KBM-7 (cell line): ENCODE measurements at places on chromosomes 12 and 14.

GRCh38 chr12:117850048-117850447, 118.7 kb downstream of the KSR2 start:
- peak; percentile 34 for DNase-seq

DNA sequence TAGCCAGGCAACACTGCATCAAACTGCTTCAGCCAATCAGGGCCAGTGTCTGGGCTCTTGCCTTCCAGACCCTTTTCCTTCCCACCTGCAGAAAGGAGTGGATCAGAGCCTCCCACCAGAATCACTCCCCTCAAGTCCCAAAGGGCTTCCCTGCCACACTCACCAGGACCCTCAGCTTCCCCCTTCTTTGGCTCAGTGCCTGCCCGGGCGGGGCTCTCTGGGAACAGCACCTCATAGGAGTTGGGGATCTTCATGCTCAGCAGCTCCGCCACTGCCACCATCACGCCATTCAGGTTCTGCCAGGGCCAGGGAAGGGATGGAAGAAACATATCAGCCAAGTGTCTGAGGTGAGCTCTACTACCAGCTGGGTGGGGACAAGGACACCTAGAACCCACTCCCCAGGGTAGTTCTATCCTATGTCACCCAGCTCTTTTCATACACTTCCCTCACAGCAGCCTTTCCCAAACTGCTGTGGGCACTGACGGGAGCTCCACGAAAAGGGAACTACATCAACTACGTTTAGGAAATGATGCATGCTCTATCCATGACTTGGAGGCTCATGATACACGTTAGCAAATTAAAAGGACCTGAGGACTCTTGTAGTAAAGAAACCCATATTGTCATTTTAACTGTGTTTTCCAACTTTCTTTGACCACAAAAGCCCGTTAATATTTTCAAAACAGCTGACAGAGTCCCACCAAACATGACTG, 9.4 kb upstream of the PRKAG1 start:
- DNase-seq = no peak

GRCh38 chr14:104220215-104221070, 82.1 kb downstream of the KIF26A start:
- DNase-seq = no peak

DNA sequence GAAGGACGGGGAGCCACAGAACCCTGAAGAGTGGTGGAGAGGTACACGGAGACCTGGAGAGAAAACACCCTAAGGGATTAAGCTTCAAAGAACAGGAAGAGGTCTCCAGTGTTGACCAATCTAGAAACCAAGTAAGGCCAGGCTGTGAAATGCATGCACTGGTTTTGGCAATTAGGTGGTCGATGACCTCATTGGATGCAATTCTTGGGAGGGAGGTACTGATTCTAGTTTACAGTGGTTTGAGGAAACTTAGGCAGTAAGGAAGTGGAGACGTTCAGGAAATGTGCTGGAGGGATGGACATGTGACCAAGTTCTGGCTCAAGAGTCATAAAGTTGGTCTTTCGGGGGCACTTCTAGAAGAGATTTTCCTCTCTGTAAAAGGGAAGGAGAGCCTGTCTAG, 91.3 kb upstream of the CEP83 start:
- DNase-seq = no peak

DNA sequence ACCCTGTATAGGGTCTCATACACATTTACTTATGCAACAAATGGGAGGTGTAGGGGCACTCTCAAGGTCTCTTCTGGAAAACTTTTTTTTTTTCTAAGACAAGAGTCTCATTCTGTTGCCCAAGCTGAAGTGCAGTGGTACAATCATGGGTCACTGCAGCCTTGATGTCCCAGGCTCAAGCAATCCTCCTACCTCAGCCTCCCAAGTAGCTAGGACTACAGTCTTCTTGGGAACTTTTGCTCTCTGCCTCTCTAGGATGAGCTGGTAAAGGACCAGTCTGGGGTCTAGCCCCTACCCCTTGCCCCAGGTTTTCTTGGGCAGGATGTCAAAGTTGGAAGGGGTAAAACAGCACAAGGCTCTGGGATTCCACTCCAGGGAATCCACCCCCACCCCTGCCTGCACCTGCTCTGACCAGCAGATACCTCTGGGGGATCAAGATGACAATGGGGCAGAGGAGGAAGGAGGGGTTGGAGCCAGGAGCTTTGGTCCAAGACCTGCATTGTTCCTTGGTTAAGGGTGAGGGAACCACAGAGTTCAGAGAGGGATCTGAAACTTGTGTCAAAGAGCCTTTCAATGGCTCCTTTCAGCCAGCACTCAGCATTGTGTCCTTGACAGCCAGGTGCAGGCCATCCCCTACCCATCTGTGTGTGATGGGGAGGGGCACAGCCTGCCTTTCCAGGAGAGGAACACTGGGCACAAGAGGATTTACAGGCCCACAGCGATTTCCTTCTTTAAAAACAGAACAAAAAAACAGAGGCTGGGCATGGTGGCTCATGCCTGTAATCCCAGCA, 12.2 kb downstream of the CTDSP2 start:
- no peak for DNase-seq

GRCh38 chr12:66877925-66878324, 199.0 kb upstream of the GRIP1 start:
- no peak for DNase-seq
